Memory B cell (primary cell): ENCODE measurements at places on chromosomes 13 and 19.
A peak's percentile ranks its signal among the peaks of the same experiment; 100 is the strongest.

DNA sequence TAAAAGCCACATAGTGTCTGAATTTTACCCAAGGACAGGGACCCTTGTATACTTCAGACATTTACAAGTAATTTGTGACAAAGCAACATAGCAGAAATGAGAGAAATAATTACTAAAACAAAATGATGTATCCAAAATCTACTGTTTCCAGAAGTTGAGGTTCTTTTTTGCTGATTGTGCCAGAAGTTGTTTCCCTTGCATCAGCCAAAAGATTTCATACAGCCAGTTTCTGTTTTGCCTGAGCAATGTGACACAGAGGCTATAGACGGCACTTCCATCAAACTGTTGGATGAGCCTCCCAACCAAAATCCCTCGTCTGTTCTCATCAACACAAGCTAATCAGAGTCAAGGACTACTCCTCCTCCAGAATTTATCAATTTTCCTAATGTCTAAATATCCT lies 913.2 kb upstream of the GPC6 start:
- no peak for DNase-seq

DNA sequence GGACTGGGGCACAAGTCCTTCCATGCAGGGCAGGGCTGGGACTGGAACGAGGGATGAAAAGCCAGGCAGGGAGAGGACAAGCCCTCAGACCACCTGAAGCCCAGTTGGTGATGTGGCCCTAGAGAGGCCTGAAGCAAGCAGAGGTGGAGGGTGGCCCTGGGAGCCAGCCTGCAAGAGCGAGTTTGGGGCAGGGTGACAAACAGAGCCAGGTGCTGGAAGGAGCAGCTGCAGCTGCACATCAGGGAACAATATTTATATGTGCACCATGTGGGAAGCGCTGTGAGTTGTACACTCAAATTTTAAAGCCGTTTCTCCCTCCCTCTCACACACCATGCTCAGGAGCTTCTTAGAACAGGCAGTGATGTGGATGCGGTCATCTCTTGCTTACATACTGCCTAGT lies 67.8 kb downstream of the FGF9 start:
- no peak for DNase-seq

GRCh38 chr13:99254830-99255229 lies 3.3 kb downstream of the GPR18 start:
- DNase-seq, result no peak

GRCh38 chr19:46107371-46107770 lies 17.1 kb downstream of the IGFL3 start:
- DNase-seq, result no peak

GRCh38 chr13:27924529-27925141 lies 4.8 kb downstream of the PDX1 start:
- DNase-seq, result peak; percentile 20

- DNase-seq, result peak; percentile 44
Observed at GRCh38 chr19:3175781-3176714, 2.5 kb upstream of the S1PR4 start.

- no peak for DNase-seq
Observed at GRCh38 chr13:97499181-97499580, 65.2 kb downstream of the RAP2A start.

DNA sequence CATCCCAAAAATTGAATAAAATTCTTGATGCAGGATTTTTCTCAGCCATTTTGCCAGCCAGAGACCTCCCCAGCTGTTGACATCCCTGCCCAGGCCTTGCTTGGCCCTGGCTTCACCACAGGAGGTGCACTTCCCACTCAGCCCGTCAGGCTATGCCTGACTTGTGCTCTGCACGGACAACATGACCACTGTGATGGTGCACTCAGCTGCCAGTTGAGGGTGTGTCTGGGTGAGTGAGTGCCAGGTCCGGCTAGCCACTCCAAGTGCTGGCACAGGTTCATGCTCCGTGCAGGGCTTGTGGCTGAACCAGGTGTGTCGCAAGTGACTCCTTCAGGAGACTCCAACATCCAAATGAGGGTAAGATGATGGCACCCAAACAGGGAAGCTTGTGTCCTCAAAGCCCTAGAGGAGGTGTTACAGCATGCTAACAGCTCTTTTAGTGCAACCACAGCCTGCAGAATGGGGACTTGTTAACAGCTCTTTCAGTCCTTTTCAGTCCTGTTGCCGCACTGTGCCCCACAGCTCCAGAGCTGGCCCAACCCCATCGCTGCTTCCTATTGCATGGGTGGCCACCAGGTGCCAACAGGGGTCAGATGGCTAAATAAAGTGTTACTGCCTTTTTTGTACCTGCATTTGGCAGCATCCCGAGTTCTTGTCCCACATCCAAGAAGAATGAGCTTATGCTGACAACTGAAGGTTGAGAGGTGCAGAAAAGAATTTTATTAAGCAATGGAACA lies 380.7 kb downstream of the SLITRK5 start:
- no peak for DNase-seq

DNA sequence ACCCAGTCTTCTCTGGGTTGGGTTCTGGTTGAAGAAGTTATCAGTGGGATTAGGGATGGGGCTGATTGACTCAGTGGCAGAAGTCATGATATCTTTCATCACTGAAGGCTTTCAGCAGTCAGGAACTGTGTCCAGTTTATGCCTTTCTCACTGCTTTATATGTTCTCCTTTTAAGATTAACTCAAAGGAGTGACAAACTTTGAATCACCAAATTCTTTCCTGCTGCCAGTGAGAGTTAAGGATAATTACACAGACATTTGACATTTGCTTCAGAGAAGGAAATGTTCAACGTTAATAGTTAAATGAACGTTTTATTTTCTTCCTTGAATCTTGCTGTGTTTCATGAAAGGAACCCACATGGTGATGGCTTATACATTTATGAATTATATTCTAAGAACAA lies 41.0 kb upstream of the CNMD start:
- DNase-seq, result no peak

DNA sequence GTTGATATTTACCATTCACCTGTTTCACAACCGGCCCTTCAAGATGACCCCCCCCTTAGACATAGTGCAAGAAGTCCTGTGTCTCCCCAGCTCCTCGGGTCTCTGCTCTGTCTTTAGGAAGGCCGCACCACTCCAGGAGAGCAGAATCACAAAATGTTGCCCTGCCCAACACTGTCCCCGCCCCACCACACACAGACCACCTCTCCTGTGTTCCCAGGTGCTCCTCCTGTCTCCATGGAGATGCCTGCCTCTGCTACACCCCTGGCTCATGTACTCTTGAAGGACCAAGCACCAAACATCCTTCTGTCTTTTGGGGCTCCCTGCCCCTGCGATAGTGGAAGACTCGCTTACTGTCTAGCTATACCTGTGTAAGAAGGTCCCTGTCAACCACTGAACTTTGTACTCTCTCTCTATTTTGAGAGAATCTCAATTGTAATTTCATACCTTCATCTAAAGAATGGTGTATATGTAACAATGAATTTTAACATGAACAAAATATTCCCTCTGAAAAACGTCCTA lies 9.6 kb upstream of the TNFRSF19 start:
- DNase-seq, result no peak

DNA sequence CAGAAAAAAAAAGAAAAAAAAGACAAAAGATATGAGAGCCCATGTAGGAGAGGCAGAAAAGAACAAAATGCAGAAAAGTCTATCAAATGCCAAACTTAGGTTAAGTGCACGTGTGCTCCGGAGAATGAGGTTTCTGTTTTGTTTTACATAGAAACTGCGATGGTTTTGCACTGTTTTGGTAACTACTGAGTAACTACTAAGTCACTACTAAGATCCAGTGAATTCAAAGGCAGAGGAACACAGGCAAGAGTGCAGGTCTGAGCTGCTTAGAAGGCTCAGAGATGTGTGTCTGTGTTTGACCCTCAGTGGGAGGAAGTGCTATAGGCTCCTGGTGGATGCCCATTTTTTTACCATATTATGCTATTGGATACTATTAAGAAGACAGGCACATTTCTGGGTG lies 299.3 kb downstream of the NDFIP2 start:
- DNase-seq, result no peak

- DNase-seq, result no peak
Observed at GRCh38 chr13:91405240-91405639, 6.8 kb downstream of the GPC5 start.

GRCh38 chr19:28046932-28047331 lies 1166.0 kb downstream of the UQCRFS1 start:
- no peak for DNase-seq

DNA sequence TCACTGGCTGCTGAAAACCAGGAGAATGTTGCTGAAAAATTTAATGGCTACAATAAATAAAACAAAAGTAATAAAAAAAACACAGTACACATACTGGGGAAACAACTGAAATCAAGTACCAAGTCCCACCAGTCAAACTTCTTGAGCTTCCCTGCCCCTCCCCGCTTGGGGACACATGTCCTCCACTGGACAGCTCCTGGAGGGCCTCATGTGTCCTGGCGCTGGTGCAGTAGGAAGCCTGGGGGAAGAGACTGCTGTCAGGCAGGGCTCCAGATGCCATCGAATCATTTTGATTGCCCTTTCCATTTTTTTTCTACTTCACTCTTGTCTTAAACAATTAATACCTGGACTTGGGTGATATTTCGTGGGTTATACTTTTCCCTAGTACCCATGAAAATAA lies 26.6 kb upstream of the SLC35E1 start:
- DNase-seq, result no peak

DNA sequence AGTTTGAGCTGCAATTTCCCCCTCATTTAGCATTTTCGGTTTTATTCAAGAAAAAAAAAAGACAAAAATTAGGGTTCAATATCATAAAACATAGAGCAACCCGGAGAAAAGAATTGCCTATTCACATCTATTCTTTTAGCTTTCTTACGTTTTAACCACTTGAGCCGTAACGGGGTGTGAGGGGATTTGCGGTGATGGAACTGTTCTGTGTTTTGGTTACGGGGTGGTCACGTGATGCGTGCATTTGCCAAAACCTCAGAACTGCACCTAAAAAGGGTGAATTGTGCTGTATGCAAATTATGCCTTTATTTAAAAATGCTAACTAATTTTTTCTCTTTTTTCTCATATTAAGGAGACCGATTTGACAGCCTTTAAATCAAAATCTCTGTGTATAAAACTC lies 22.1 kb downstream of the CLEC11A start:
- DNase-seq, result no peak
